Right cardiac atrium (tissue), 5 donors: ENCODE measurements at places on chromosomes 5 and 9. TPM values are rescaled to one million over a fixed set of nuclear protein-coding genes. Genes with fewer than 3 reads are reported as not detected.

Gene TENT4A
- total RNA-seq = 14.5 TPM

Gene SLC46A2
- total RNA-seq = not detected

Gene ASPN
- total RNA-seq = 9.8 TPM

Gene IDNK
- 2.8 TPM for total RNA-seq

Gene PCDHGA10
- total RNA-seq = 3.9 TPM

Gene CA9
- total RNA-seq = 1.0 TPM

Gene PPP3R2
- total RNA-seq = not detected

Gene PCDHGA8
- total RNA-seq = 4.0 TPM

Gene AGPAT2
- 92.0 TPM for total RNA-seq

Gene UBLCP1
- 14.9 TPM for total RNA-seq

Gene PCDHB7
- total RNA-seq = 1.6 TPM

Gene PCDHGC5
- total RNA-seq = 1.4 TPM

Gene TAF11L7
- not detected for total RNA-seq

Gene CDKN2B-AS1
- total RNA-seq = not detected

Gene CTXN3
- total RNA-seq = not detected

Gene FOXI1
- total RNA-seq = not detected

Gene SLC6A18
- total RNA-seq = not detected

Gene NIPAL4
- total RNA-seq = 0.23 TPM

Gene CDC20B
- total RNA-seq = not detected

Gene KIAA0825
- total RNA-seq = 3.1 TPM

Gene MYOZ3
- total RNA-seq = 4.9 TPM

Gene CNTNAP3
- 11.8 TPM for total RNA-seq

Gene DMGDH
- 5.1 TPM for total RNA-seq

Gene IL5
- not detected for total RNA-seq

Gene NSMF
- total RNA-seq = 21.5 TPM

Gene PPP1R26
- 18.7 TPM for total RNA-seq

Gene GDA
- not detected for total RNA-seq

Gene C9orf85
- total RNA-seq = 6.3 TPM

Gene F2RL1
- 2.4 TPM for total RNA-seq

Gene HK3
- total RNA-seq = 10.9 TPM

Gene TRIM36
- 0.49 TPM for total RNA-seq

Gene RMND5B
- 32.2 TPM for total RNA-seq

Gene FAM170A
- not detected for total RNA-seq

Gene TOR4A
- 10.9 TPM for total RNA-seq

Gene PCDHB16
- 2.4 TPM for total RNA-seq

Gene ZNF618
- 2.7 TPM for total RNA-seq

Gene ZDHHC21
- total RNA-seq = 11.7 TPM

Gene PRDM9
- not detected for total RNA-seq

Gene OR1Q1
- not detected for total RNA-seq

Gene SHISAL2B
- total RNA-seq = not detected

Gene CYLC2
- not detected for total RNA-seq

Gene ARHGEF39
- not detected for total RNA-seq

Gene HTR1A
- 0.35 TPM for total RNA-seq

Gene SLC6A19
- total RNA-seq = not detected

Gene TRIP13
- total RNA-seq = 0.54 TPM

Gene PCDHGA6
- total RNA-seq = 4.9 TPM

Gene IFNB1
- not detected for total RNA-seq
